ENCODE measurements at places on chromosomes 7 and 10.

- no peak for DNase-seq
These were observed at the start of gene GIMAP6 for GRCh38 chr7:150631866-150632864. Gene GIMAP6, minus strand, starts transcription at chr7:150632385. Its CDS starts 2,243 bp downstream, at chr7:150630142.

- DNase-seq, result no peak
These were observed 1292.0 kb downstream of the XPNPEP1 start for GRCh38 chr10:108631332-108631731.

DNA sequence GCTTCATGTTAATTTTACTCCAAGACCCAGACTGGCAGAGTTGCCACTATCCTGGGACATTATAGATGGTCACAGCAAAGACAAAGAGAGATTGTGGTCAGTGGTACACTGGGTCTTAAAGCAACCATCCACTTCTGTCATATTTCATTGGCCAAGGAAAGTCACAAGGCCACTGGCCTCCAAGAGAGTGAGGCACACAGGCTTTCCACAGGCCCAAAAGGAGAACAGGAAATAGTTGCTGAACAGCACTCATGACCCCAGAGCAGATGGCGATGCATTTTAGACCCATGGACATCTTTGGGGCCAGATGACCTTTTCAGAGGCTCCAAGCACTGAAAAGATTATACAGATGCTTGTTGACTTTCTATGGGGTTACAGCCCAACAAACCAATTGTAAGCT, 97.4 kb downstream of the ARID5B start:
- DNase-seq, result no peak

GRCh38 chr10:46547541-46548497, 8.6 kb downstream of the GPRIN2 start:
- no peak for DNase-seq

GRCh38 chr10:9285690-9286089, 1231.2 kb downstream of the GATA3 start:
- DNase-seq, result no peak

All from esophagus squamous epithelium (tissue), 5 donors.